ENCODE measurements at places on chromosomes 12 and 14.

DNA sequence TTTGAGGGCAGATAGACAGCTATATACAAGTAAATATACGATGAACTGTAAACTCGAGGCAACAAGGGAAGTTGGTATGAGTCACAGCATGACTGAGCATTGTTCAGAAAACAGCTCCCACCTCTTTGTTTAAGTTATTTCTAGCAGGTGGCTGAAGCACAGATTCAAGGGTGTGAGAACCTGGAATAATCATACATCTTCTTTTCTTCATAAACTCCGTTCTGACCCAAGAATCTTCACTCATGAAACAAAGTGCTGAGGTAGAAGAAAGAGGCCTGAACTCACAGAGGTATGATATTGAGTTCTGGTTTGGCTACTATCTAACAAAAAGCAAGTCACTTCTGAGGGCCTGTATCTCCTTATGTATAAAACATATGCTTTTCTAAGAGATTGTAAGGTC, 364.1 kb upstream of the KITLG start:
- no peak for DNase-seq

DNA sequence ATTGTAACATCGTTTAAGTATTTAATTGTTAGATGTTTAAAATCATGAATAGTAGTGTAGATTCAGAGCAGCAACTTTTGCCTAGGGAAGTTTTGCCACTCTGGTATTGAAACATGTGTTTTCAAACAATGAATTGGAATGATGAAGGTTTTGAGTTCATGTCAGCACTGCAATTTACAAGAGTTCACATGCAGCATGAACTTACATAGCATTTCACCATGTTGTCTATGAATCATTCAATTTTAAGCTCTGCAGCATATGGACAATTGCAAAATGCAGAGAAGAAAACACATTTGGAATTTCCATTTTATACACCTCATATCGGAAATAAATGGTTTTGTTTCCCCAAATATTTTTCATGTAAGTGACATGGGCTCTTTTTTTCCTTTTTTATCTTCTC, 170.7 kb upstream of the CDKN3 start:
- DNase-seq: no peak

- no peak for DNase-seq
Measured at GRCh38 chr12:49587174-49587908, 18.1 kb downstream of the FAM186B start.

GRCh38 chr14:105152794-105153241, 15.8 kb downstream of the JAG2 start:
- DNase-seq: no peak

DNA sequence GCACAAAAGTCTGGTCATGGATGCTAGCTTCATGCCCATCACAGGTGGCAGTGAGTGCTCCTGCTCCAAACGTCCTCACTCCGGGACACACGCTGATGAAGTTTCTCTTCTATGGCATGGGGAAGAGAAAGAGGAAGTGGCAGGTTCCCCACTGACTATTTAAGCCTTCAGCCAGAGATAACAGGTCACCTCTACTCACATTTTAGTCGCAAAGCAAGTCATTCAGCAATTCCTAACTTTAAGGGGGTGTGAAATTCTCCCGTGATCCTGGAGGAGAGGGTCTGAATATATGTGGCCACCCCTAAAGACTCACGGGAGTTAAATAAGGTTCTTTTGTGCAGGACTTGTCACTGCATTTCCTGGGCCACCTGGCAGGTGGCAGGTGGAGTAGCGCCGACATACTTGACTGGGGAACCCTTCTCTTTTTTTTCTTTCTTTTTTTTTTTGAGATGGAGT, 18.8 kb upstream of the RCOR1 start:
- DNase-seq: no peak

GRCh38 chr12:90909069-90909770, 45.8 kb downstream of the CCER1 start:
- no peak for DNase-seq

DNA sequence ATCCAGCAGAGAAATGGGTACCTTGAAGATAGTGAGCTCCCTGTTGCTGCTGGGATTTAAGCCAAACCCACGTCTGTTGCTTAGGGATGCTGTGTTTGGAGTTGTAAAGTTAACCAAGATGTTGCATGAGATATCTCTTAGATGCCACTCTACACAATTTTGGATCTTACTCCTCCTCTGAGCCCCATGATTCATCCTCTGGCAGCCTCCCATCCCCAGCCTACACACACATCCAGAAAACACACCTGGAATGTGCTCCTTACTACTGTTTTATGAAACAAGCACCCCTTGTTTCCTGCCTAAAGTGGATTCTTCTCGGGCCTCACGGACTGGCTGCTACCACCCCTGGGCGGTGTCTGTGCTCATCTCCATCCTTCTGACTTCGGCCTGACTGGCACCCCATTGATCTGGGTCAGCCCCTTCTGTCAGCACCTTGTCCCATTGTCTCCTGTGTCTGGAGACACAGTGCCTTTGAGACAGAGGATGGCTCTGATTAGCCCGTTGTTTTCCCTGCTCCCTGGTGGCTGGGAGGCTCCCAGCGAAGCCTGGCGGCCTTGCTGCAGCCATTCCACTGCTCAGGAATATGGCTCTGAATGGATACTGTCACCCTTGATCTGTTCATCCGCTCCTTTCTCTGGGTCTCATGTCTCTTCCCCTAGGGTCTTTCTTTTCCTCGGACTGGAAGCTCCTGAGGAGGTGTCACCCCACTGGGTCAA, 24.3 kb downstream of the TSPAN9 start:
- DNase-seq: no peak

DNA sequence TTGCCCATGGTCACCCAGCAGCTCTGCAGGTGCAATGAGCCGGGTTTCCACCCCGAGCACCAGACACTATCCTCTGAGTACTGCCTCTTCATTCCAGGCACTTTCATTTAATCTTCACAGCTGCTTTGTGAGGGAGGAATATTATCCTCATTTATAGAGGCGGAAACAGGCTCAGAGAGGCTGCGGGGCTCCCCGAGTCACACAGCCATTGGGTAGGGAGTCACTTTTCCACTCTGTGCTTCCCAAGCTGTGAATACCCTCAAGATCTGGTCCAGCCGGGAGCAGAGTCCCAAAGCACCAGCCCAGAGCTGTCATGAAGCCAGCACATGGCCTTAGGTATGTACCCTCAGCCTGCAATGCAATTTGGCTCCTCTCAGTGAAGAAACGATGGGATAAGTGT, 51.7 kb upstream of the RIN3 start:
- DNase-seq: no peak

GRCh38 chr14:41374092-41374491, 232.6 kb upstream of the LRFN5 start:
- no peak for DNase-seq

Measured in activated CD4-positive, alpha-beta T cell treated with anti-CD3 and anti-CD28 coated beads, Interleukin-2, amount 10 ng/mL, durations not matched to agents 7 days and 5 days (primary cell).